ENCODE measurements at places on chromosomes 1 and 21. TPM values are rescaled to one million over a fixed set of nuclear protein-coding genes. Genes with fewer than 3 reads are reported as not detected.

The DNAJC28 gene
- 1.5 TPM for total RNA-seq

The SPRR5 gene
- total RNA-seq: 2.2 TPM

The BATF3 gene
- not detected for total RNA-seq

- DNase-seq: no peak
Measured at GRCh38 chr21:42535602-42536171, 22.0 kb downstream of the SLC37A1 start.

- no peak for DNase-seq
Measured at GRCh38 chr1:69376408-69376807, 191.3 kb upstream of the LRRC7 start.

GRCh38 chr1:78375996-78376395 is 114.8 kb upstream of the PTGFR start:
- no peak for DNase-seq

- DNase-seq: peak; percentile 2
Measured at GRCh38 chr1:83860490-83861221, 138.3 kb downstream of the TTLL7 start.

GRCh38 chr1:21896652-21897532 is 40.2 kb downstream of the HSPG2 start:
- DNase-seq: no peak
